ENCODE measurements at places on chromosomes 5 and 9.

GRCh38 chr5:15718421-15719179 lies 218.6 kb downstream of the FBXL7 start:
- DNase-seq = no peak

GRCh38 chr5:95986001-95986400 lies 24.4 kb upstream of the ELL2 start:
- DNase-seq = no peak

DNA sequence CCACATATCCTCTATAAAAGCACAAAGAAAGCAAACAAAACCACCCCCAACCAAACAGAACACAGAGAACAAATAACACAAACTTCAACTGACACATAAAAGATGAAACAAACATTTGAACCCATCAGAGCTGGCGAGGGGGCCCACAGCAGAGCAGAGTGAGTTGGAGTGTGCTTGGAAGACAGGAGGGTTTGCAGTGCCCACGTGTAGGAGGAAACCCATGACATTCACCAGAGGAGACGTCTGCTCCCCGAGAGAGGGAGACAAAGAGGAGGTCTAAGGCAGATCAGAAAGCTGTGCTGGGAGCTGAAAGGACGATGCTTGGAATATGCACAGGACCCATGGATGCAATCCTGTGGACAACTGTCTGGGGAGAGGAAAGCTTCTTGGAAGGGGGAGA lies 27.0 kb downstream of the MRPL36 start:
- peak; percentile 60 for DNase-seq

GRCh38 chr5:138949988-138950387 lies 74.9 kb upstream of the LRRTM2 start:
- DNase-seq = no peak

GRCh38 chr5:15734058-15734457 lies 234.1 kb downstream of the FBXL7 start:
- no peak for DNase-seq

DNA sequence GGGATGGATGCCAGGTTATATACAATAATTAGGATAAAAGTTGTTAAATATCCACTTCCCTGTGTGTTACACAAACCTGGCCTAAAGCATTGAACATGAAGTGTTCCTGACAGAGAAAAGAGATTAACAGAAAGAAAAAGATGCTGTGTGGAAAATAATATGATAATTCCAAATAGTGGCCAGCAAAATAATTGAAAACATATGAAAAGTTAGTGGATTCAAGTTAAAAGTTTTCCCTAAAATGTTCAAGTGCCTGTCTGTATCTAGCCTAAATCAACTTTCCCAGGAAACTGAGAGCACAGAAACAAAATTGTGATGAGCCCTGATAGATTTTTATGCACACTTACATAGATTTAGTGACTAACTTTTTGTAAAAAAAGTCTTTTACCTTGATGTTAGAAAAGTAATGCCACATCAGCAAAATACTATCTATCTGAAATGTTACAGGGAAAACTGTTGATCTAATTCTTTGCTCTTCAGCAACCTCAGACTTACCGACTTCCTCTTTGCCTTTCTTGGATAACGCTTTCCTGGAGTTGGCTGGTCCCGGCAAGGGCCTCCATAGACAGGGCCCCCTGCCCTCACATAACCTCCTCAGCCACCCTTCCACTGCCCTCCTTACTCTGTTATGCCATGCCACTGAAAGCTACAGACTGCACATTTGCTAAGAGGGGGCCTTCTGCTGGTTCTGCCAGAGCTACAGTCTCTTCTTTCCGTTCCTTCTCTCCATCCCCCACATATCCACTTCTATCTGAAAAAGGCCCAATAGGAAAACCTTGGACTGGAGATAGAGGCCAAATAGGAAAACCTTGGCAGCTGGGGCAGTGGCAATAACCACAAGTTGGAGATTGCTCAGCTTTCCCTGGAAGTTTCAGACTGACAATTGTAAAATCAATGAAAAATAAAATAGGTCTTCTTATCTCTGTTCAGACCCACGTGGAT lies 44.4 kb downstream of the ZNF474 start:
- DNase-seq = no peak

GRCh38 chr9:935348-935965 lies 41.0 kb upstream of the DMRT3 start:
- DNase-seq = peak; percentile 57

DNA sequence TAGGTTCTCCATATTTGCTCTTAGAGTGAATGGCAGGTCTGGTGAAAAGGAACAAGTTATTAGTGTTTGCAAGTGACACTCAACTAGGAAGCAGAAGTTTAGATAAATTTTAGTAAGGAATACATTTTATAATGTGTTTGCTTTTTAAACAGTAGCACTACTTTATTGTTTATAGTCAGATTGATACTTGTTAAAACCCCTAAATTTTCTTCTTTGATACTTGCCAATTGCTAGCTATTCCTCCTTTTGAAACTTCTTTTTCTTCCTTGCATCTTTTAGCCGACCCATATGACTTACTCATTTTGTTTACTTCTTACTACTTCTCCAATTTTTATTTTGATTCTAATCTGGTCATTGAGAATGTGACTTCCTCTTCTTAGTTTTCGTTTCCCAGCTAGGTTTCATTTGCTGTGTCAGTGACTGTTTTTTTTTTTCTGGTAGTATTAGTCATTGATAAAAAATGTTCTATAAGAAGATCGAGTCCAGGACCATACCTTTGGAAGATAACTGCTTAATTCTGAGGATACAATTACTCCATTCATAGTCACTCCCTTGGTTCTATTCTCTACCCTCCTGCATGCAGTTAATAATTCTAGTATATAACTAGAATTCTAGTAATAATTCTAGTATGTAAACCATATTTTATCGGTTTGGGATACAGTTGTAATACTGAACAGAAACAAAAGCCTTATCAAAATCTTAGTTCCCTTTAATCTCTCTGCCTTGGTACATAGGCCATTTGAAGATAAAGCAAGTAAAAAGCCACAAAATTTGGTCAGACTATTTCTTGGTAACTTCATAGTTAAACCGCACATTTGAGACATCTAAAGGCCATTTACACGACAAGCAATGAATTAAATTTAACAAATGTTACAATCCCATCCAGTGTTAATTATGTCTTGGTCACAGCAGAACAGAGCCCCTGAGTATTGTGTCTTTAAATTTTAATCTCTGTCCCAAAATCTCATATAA lies 2.8 kb upstream of the RICTOR start:
- DNase-seq = peak; percentile 36

DNA sequence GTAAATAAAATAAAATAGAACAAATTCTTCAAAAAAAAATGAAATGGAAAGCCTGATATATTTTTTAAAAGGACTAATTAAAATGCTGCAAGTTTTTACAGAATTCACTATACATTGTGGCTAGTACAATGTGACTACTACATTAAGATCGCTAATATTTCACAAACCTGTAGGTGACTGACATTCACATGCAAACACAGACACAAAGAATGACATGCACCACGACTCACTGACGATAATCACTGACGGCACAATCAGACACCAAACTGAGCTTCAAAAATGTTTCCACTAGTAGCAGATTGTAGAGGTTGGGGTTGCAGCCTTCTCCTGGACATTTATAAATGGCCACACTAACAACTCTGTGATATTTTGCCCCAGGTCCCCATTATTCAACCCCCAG lies 637.7 kb upstream of the DMAC1 start:
- no peak for DNase-seq

DNA sequence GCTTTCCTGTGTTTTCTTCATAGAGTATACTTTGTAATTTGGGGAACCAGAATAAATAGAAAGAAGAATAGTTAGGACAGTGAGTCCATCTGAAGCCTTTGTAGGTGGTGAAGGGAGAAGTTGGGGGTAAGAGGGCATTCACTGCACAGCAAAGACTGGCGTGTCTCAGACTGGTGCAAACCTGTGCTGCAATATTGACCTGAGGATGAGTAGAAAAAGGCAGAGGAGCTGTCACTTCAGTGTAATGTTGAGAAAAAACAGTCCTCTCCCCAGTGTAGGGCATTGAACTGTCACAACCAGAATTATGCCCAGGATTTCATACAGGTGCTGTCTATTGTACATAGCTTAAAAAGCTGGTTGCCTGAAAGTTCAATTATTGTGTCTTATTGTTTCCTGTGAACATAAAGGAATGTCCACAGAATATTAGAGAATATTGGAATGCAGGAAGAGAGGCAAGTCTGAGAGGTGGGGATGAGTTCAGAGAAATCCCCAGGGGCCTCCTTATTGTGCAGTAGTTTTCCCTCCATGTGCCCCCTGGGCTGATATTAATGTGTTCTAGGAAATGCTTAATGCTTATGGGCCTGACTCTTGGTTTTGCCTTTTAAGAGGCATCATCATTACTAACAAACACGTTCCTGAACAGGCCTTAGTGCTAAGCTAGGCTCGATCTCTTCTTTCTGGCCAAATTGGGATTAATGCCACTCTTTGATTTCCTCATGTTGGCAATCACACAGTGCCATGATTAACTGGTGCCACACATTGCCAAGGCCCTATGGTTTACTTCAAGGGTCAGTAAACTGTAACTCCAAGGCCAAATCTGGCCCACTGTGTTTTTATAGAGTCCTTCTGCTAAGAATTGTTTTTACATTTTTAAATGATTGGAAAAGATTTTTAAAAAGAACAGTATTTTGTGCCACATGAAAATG lies 34.0 kb downstream of the DAPK1 start:
- no peak for DNase-seq

DNA sequence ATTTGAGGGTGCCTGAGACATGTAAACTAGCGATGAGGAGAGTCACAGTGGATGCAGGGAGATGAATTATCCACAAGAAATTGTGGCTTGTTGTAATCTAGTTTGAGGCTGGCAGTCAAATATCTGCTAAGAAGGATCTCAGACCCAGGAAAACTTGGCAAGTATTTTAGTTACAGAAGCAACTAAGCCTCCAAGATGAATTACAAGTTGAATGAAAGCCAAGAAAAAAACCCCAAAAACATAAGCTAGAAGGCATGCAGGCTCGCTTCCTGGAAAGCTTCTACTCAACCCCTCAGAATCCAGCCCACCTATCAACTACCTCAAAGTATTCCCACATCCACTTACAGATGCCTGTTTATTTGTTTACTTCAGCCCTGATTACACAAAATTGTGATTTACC lies 696.9 kb downstream of the MAT2B start:
- peak; percentile 26 for DNase-seq

GRCh38 chr9:135032868-135033460 lies 54.5 kb upstream of the OLFM1 start:
- DNase-seq = no peak

- DNase-seq = no peak
Observed at GRCh38 chr9:109861918-109862317, 81.9 kb downstream of the PALM2AKAP2 start.

GRCh38 chr5:160023007-160023907 lies 14.3 kb downstream of the TTC1 start:
- no peak for DNase-seq
